Natural killer cell treated with Interleukin-12 subunit alpha and Interleukin-12 subunit beta and Interleukin-15 and Interleukin-18, amount 100 ng/mL, for 72 hours (primary cell): ENCODE measurements at places on chromosomes 13 and 19.

DNA sequence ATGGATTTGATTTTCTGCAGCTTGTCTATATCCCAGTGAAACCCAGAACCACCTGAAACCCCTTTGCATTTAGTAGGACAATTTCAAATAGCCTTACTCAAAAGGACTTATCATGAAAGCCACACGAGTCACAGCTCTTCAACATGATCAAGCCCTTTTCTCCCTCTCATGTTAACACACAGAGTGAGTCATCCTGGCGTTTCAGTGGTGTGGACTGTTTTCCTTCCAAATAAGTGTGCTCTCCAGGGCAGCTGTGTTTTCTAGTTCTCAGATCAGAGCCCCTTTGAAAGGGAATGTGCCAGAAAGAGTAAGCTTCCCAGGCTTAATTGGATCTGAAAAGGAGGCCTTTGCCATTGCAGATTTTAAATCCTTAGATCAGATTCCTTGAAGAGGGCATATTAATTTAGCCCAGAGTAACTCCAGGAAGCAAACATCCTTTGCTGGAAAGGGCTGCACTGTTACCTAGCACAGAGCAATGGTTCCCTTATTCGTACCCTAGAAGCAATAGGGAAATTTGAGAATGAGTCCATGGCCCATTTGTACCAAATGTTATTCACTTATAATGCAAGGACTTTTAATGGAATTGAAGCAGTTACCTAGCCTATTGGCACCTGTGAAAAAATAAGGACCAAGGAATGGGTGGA, 51.3 kb downstream of the ERICH6B start:
- no peaks in the 10 kb centered on the region for H3K4me1 ChIP-seq
- DNase-seq = no peak
- no peak overlapping the region for H3K4me3 ChIP-seq
- H3K27me3 ChIP-seq = peaks cover 21% of the 10 kb centered on the region
- H3K36me3 ChIP-seq = no peaks in the 10 kb centered on the region

DNA sequence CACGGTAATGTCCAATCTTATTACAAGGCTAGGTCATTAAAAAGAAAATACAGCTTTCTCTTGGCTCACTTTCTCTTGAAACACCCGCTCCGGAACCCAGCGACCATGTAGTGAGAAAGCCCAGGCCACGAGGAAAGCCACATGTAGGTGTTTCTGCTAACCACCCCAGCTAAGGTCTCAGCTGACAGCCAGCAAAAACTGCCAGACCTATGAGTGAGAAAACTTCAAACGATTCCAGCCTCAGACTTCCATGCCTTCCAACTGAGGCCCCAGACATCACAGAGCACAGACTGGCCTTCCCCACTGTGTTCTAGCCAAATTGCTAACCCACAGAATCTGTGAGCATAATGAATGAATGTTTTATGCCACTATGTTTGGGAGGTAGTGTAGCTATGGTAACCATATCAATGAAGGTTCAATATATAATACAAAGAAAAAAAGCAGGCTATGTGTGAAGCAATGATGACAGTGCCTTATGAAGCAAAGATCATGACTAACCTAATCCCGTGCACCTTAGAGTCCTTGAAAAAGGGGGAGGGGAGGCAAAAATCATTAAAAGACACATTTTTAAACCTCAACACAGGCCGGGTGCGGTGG, 11.9 kb upstream of the TPTE2 start:
- H3K4me3 ChIP-seq = no peak overlapping the region
- DNase-seq = no peak
- H3K27ac ChIP-seq = no peak overlapping the region
- H3K4me1 ChIP-seq = no peaks in the 10 kb centered on the region
- H3K36me3 ChIP-seq = no peaks in the 10 kb centered on the region

DNA sequence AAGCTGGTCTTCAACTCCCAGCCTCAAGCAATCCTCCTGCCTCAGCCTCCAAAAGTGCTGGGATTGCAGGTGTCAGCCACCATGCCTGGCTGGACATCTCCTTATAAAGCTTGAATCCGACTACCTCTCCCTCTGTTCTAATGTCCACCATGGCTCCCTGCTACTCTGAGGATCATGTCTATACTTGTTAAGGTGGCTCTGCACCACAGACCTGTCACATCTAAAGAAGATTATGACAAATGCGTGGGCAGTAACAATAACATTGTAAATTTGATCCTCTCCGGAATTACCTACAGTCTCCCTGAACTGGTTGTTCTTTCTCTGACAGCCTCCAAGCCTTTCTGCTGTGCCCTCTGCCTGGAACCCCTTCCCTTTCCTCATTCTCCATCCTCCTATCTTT, 1.8 kb downstream of the NXNL1 start:
- DNase-seq = no peak
- H3K27me3 ChIP-seq = peaks cover 8% of the 10 kb centered on the region
- no peak overlapping the region for H3K4me3 ChIP-seq
- H3K27ac ChIP-seq = no peak overlapping the region
- no peaks in the 10 kb centered on the region for H3K4me1 ChIP-seq
- no peaks in the 10 kb centered on the region for H3K36me3 ChIP-seq

- no peaks in the 10 kb centered on the region for H3K27me3 ChIP-seq
- no peak overlapping the region for H3K27ac ChIP-seq
- no peaks in the 10 kb centered on the region for H3K4me1 ChIP-seq
Observed at GRCh38 chr19:7715671-7716070, 13.7 kb upstream of the FCER2 start.

- DNase-seq = no peak
- H3K27ac ChIP-seq = peak overlapping the region; percentile 68
- peak overlapping the region; percentile 18 for H3K4me3 ChIP-seq
- H3K36me3 ChIP-seq = no peaks in the 10 kb centered on the region
- H3K27me3 ChIP-seq = no peaks in the 10 kb centered on the region
Observed at GRCh38 chr13:73948848-73949529, 185.2 kb downstream of the KLF12 start.

GRCh38 chr13:38264363-38265131, 85.1 kb upstream of the UFM1 start:
- H3K4me3 ChIP-seq = no peak overlapping the region
- H3K4me1 ChIP-seq = no peaks in the 10 kb centered on the region
- DNase-seq = no peak
- H3K27me3 ChIP-seq = no peaks in the 10 kb centered on the region

DNA sequence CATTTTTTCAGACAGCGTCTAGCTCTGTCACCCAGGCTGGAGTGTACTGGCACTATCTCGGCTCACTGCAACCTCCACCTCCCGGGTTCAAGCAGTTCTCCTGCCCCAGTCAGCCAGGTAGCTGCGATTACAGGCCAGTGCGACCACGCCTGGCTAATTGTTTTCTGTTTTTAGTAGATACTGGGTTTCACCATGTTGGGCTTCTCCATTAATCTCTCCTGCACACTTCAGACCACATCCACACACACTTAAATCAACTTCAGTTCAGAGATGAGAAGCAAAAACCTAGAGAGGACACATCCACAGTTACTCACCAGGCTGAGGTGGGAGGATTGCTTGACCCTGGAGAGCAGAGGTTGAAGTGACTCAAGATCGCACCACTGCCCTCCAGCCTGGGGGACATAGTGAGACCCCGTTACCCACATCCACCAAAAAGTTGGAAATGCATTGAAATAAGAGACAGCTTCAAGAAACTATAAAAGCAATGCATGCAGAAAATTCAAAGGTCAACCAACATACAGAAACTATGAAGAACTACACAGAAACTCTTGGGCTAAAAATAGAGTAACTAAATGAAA, 42.3 kb downstream of the ZNF611 start:
- peak overlapping the region; percentile 47 for H3K27ac ChIP-seq
- no peak overlapping the region for H3K4me3 ChIP-seq
- H3K4me1 ChIP-seq = peaks cover 28% of the 10 kb centered on the region
- peaks cover 15% of the 10 kb centered on the region for H3K36me3 ChIP-seq
- H3K27me3 ChIP-seq = no peaks in the 10 kb centered on the region
- no peak for DNase-seq

DNA sequence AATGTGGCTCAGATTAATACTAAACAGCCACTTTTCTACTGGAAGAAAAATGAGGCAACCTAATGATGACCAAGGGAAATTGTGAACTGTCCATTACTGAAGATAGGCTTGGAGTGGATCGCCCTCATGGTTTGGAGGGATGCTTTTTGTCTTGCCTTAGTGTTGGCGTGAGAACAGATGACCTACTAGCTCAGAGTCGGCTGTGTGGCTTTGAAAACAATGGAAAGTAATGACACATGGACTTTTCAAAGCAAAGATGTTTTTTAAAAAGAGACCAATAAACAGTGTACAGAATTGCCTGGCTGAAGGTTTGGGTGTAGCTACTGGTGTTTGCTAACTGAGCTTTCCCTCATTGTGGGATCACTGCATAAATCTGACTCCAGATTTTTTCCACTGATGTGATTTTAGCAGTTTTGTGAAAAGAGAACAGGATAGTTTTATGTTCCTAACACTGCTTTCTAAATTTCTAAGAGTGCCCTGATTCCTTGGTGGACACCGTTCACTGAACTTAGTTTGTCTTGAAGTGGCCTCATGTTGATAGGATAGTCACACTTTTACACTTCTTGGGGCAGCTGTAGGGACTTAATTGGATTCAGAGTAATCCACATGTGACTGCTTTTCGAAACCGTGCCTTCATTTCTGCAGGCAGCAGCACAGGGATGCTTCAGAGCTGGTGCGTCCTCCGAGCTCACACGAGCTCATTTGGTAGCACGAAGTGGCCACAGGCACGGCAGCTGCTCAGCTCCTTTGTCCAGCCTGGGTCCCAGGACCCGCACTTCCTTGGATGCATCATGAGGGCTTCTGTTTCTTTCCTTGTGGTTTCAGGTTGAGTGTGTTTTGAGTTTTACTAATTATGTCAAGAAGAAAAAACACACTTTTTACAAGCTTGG, 4.3 kb downstream of the CEBPG start:
- peaks cover 21% of the 10 kb centered on the region for H3K36me3 ChIP-seq
- H3K27me3 ChIP-seq = no peaks in the 10 kb centered on the region
- H3K4me3 ChIP-seq = no peak overlapping the region
- peaks cover 43% of the 10 kb centered on the region for H3K4me1 ChIP-seq
- no peak for DNase-seq
- H3K27ac ChIP-seq = no peak overlapping the region

- H3K27me3 ChIP-seq = peaks cover 39% of the 10 kb centered on the region
- H3K4me1 ChIP-seq = peaks cover 3% of the 10 kb centered on the region
- no peak for DNase-seq
- no peak overlapping the region for H3K4me3 ChIP-seq
- peaks cover 14% of the 10 kb centered on the region for H3K36me3 ChIP-seq
Observed at GRCh38 chr13:50838031-50838430, 5.5 kb downstream of the DLEU7 start.

- peaks cover 7% of the 10 kb centered on the region for H3K36me3 ChIP-seq
- H3K27me3 ChIP-seq = no peaks in the 10 kb centered on the region
- DNase-seq = peak; percentile 41
- no peaks in the 10 kb centered on the region for H3K4me1 ChIP-seq
- no peak overlapping the region for H3K4me3 ChIP-seq
Observed at GRCh38 chr13:113950451-113951245, 23.2 kb downstream of the C13orf46 start.

- H3K36me3 ChIP-seq = peaks cover 6% of the 10 kb centered on the region
- H3K4me1 ChIP-seq = peaks cover 8% of the 10 kb centered on the region
- H3K27me3 ChIP-seq = no peaks in the 10 kb centered on the region
- DNase-seq = no peak
- no peak overlapping the region for H3K27ac ChIP-seq
Observed at GRCh38 chr19:17784201-17785008, 10.5 kb upstream of the B3GNT3 start.

GRCh38 chr13:72122661-72123255, 255.8 kb upstream of the DACH1 start:
- H3K4me1 ChIP-seq = no peaks in the 10 kb centered on the region
- no peak overlapping the region for H3K27ac ChIP-seq
- H3K27me3 ChIP-seq = no peaks in the 10 kb centered on the region
- DNase-seq = no peak
- H3K4me3 ChIP-seq = no peak overlapping the region

DNA sequence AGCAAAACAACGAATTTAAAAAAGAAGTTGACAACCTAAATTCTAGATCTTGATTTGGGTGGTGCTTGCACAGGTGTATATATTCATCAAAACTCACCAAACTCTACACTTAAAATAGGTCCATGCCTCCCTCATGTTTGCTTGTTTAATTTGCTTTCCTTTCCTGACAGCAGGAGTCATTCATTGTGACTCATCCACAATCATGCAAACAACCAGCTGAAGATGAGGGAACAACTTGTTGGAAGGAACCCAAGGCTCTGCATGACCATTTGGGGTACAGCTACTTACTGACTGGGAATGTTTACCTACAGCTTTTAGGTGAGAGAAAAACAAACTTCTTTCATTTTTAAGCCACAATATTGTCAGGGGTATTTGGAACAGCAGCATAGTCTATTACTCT, 96.6 kb downstream of the RXFP2 start:
- H3K4me1 ChIP-seq = no peaks in the 10 kb centered on the region
- H3K27ac ChIP-seq = no peak overlapping the region
- peaks cover 5% of the 10 kb centered on the region for H3K27me3 ChIP-seq

DNA sequence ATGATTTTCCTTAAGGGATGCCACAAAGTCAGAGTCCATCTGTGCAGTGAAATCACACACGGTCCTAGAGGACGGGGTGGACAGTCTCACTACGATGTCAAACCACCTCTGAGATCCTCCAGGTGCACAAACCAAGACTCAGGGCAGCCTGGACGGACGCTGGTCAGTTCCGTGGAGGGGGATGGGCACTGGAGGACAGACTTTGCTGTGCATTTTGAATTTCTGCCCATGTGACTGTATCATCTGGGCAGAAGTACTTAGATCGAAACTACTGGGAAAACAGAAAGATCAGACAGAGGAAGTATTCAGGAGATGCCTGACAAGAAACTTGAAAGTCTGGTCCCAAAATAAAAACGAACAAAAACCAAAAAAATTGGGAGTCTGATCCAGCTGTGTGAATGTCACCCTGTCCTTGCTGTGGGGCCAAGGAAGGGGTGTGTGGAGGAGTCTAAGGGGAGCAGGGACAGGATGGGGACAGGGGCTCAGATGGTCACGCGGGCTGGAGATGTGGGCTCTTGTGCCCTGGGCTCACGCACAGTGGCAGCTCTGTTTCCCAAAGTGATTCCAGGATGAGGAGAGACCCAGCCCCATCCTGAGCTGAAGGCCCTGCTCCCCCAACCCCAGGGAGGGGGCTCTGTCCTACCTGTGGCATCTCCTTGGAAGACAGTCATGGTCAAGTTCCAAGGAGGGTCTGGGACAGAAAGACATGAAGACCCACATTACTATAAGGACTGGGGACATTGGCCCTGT, 1.5 kb downstream of the SIGLEC8 start:
- H3K4me1 ChIP-seq = peaks cover 8% of the 10 kb centered on the region
- no peaks in the 10 kb centered on the region for H3K36me3 ChIP-seq
- no peak overlapping the region for H3K27ac ChIP-seq
- DNase-seq = no peak

GRCh38 chr13:96796091-96796633, 198.1 kb downstream of the OXGR1 start:
- H3K36me3 ChIP-seq = no peaks in the 10 kb centered on the region
- no peaks in the 10 kb centered on the region for H3K27me3 ChIP-seq
- DNase-seq = no peak
- H3K4me1 ChIP-seq = no peaks in the 10 kb centered on the region

GRCh38 chr19:43395561-43395960, 19.1 kb upstream of the TEX101 start:
- DNase-seq = no peak
- H3K36me3 ChIP-seq = no peaks in the 10 kb centered on the region
- H3K27ac ChIP-seq = no peak overlapping the region
- H3K4me3 ChIP-seq = no peak overlapping the region

- H3K27me3 ChIP-seq = no peaks in the 10 kb centered on the region
- H3K4me3 ChIP-seq = peak overlapping the region; percentile 52
- H3K27ac ChIP-seq = peak overlapping the region; percentile 35
- peak; percentile 81 for DNase-seq
- H3K36me3 ChIP-seq = no peaks in the 10 kb centered on the region
- peaks cover 41% of the 10 kb centered on the region for H3K4me1 ChIP-seq
Observed at GRCh38 chr19:56111601-56112312, 9.3 kb downstream of the ZNF787 start.

- H3K27ac ChIP-seq = peak overlapping the region; percentile 42
- no peaks in the 10 kb centered on the region for H3K4me1 ChIP-seq
- no peaks in the 10 kb centered on the region for H3K27me3 ChIP-seq
- no peaks in the 10 kb centered on the region for H3K36me3 ChIP-seq
Observed at GRCh38 chr13:32472194-32472621, 44.3 kb upstream of the N4BP2L1 start.
